ENCODE measurements at places on chromosomes 3 and 15.

DNA sequence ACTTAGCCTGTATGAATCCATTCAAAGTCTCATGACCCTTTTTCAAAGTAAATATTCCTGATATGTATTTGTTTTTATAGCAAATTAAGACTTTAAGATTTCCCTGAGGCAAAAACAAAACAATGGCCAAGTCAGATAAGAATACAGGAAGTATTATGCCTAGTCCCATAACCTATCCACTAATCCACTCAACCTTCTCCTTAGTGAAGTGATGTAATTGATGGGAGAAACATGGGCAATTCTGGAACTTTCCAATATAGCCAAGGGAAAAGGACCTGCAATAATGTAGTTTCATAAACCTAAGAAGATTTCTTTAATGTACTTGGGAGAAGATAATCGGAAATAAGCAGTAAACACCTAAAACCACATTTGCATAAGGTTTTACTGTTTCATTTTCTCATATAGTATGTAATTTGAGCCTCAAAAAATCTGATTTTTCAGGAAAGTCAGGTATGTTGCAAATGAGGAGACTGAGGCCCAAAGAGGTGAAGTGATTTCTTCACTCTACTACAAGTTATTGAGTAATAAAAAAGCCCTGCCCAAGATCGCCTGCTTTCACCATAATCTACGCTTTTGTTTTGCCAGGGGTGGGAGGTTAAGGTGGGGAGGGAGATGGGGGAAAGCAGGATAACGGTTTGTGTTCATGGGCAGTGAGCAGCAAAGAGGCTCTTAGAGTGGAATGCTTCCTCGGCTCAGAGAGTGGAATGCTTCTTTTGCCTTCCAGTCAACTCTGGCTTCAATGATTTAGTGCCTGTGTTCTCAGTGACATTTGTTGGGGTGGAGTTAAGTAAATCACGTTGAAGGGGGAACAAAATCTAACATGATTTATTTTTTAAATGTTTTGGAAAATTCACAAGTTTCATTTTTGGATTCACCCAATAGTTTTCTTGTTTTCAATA is 95.0 kb upstream of the FNDC3B start:
- DNase-seq, result no peak

- no peak for DNase-seq
Measured at GRCh38 chr3:194598771-194599557, 34.3 kb downstream of the TMEM44 start.

- DNase-seq, result no peak
Measured at GRCh38 chr15:67559158-67559557, 16.7 kb downstream of the MAP2K5 start.

DNA sequence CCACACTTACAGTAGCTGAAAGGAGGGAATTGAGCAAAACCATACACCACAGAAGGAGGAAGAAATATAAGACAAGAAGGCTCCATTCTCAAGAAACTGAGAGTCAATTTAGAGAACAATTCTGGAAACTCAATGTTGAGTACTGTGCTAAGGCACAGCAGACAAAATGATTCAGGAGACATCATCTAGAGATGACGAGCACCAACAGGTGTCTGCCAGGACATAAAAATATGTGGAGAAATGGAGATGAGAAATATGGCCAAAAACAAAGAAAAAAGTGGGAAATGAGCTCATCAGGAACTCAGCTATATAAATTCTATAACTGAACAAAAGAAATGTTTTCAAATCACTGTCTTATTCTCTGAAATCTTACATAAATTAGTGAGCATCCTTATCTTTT is 343.7 kb downstream of the ERC2 start:
- no peak for DNase-seq

DNA sequence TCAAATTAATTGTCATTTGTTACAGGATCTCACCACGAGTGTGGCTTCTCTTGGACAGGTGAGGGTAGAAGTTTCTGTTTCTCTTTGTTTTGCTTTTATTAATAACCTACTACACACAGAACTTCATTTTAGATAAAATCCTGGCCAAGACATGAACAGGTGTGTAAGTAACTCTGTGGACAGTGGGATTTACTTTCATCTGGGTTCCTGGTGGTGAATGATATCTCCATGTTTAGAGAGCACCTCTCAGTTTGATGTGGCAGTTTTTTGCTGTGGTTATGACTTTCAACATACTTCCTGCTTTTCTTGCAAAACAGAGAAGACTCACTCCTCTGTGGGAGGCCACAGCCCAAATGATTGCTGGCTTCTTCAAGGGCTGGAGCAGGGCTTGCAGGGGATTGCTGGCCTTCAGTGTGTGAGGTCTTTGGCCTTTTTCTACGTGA is 71.1 kb upstream of the XCR1 start:
- peak; percentile 70 for DNase-seq

- DNase-seq, result no peak
Measured at GRCh38 chr15:22253676-22254408, 173.5 kb downstream of the OR4M2 start.

GRCh38 chr3:111871809-111872623 is 13.0 kb downstream of the PHLDB2 start:
- no peak for DNase-seq

GRCh38 chr3:124648551-124648950 is 81.7 kb upstream of the UMPS start:
- no peak for DNase-seq

DNA sequence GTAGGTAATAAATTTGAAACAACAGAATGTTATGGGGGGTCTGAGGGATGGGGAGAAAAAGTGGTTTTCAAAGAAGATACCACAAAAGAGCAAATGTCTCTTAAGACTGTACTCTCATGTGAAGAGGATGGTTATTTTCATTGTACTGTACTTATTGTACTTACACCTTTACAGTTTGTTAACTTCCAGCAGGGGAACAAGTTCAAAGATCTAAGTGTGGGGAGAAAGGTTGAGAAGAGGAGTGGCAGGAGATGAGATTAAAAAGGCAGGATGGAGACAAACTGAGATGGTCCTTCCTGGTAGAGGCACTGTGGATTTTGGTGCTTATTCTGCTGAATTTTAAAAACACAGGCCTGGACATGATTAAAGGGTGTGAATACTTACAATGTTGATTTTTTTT is 5.4 kb upstream of the ZCWPW2 start:
- no peak for DNase-seq

GRCh38 chr3:20043396-20043795 is 3.1 kb downstream of the KAT2B start:
- peak; percentile 90 for DNase-seq

DNA sequence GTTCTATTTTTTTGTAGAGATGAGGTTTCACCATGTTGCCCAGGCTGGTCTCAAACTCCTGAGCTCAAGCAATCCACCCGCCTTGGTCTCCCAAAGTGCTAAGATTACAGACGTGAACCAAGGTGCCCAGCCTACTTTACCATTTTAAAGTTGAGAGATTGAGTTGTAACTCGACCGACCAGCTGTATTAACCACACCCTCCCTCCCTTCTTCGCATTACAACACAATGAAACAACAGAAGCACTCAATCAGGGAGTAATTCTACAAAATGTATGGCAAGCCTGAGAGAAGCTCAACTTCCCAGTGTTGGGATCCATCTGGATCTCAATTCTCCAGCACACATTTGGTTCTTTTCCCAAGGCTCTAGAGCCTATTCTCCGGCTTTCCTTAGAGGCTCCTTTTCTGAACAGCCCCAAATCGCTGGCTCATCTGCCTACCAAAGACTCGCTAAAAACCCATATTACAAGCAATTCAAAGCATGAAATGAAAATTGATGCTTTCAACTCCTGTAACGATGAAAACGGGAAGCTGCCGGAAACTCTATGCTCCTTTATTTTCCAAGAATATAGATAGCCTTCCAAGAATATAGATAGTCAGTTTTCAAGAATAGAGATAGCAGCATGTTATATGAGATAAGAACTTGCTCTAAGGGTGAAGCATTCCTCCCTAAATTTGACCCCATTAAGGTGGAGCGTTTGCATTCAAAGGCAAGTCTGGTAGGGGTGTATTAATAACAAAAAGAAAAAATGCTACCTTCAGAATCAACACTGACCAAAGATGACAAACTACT is 450.9 kb downstream of the MAGI1 start:
- DNase-seq, result no peak

DNA sequence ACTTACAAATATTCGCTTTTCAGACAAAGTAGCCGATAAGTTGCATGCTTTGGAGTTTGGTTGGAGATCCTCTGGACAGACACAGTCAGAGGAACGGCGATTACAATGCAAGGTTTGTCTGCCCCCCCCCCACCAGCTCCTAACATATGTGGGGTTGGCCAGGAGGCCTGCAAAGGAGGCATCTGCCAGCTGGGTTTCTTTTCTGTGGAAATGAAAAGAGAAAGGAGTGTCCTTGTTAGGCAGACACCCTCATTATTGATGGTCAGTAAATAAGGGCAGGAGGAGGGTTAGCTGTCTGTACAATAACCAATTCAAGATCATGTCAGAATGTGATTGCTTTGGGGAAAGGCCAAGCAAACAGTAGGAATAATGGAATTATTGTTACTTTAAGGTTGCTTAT is 49.1 kb downstream of the TLNRD1 start:
- no peak for DNase-seq

GRCh38 chr3:104521606-104522336 is 844.9 kb upstream of the ALCAM start:
- DNase-seq, result no peak

- DNase-seq, result peak; percentile 91
Measured at GRCh38 chr15:59372352-59373211, at the start of gene MYO1E. TSS of gene MYO1E (minus strand) at chr15:59372871. CDS start at chr15:59372500, 371 bp downstream.

GRCh38 chr3:107676469-107677309 is 153.9 kb downstream of the BBX start:
- no peak for DNase-seq

DNA sequence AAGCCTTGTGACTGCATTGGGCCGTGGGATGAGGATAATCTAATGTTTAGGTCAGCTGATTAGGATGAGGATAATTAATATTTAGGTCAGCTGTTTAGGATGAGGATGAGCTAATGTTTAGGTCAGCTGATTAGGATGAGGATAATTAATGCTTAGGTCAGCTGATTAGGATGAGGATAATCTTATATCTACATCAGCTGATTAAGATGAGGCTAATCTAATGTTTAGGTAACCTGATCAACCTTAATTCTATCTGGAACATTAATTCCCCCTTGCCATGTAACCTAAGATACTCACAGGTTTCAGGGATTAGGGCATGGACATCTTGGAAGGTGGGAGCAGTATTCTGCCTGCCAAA is 362.8 kb downstream of the ULK4 start:
- DNase-seq, result no peak

GRCh38 chr15:42373936-42374335 is 14.6 kb downstream of the CAPN3 start:
- no peak for DNase-seq

GRCh38 chr3:194569252-194569651 is 64.0 kb downstream of the TMEM44 start:
- no peak for DNase-seq

DNA sequence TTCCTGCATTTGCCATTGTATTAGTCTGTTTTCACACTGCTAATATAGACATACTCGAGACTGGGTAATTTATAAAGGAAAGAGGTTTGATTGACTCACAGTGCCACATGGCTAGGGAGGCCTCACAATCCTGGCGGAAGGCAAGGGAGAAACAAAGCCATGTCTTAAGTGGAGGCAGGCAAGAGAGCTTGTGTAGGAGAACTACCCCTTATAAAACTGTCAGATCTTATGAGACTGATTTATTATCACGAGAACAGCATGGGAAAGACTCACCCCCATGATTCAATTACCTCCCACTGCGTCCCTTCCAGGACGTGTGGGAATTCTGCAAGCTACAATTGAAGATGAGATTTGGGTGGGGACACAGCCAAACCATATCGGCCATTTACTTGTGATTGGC is 27.8 kb downstream of the YEATS2 start:
- DNase-seq, result no peak

DNA sequence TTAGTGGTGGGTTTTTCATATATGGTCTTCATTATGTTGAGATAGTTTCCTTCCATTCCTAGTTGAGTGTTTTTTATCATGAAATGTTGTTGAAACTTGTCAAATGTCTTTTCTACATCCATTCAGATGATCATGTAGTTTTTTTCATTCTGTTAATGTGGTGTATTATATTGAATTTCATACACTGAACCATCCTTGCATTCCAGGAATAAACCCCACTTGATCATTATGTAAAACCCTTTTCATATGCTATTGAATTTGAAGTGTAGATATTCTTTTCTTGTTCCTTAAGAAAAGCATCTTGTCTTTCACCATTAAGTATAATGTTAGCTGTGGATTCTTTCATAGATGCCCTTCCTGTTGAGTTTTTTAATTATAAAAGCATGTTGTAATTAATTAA is 42.9 kb downstream of the PIAS1 start:
- DNase-seq, result no peak

GRCh38 chr15:81296673-81297072 is 27.3 kb downstream of the STARD5 start:
- DNase-seq, result peak; percentile 74

DNA sequence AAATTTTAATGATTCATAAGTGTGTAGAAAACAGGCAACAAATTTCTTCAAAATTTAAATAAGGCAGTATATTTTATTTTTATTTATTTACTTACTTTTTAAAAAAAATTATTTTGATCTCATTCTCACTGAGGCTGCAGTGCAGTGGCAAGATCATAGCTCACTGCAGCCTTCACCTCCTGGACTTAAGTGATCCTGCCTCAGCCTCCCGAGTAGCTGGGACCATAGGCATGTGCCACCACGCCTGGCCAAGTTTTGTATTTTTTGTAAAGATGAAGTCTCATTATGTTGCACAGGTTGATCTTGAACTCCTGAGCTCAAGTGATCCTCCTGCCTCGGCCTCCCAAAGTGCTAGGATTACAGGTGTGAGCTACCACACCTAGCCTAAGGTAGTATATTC is 61.2 kb upstream of the XRN1 start:
- no peak for DNase-seq

Data from sciatic nerve (tissue), 2 donors.